NCI-H146 (cell line): ENCODE measurements at places on chromosomes 12 and 14.
A peak's percentile ranks its signal among the peaks of the same experiment; 100 is the strongest.

DNA sequence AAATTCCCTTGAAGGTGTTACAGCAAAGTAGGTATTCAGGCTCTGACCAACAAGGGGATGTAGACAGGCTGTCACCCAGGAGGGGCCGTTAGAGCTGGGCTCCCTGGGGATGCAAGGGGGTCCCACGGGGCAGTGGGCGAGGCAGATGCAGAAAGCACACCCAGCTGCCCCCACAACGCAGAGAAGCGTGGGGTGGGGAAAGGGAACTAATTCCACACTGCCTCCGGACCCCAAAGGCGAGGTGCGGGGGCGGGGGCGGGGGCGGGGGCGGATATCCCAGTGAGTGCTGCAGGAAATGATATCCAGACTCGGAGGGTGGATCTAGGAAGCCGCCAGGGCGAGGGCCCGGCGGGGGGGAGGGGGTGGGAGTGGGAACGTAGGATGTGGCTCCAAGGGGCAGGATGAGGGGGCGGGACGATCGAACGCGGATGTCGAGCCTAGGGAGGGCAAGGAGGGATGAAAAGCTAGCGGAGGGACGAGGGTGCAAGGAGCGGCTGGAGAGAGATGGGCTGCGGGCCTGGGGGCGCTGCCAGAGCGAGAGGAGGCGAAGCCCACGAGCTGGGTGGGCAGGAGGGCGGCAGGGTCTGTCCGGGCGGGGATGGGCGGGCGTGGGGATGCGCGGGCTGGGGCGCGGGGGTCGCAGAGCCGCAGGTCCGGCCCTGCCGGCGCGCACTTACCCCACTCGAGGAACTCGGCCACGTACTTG is 874 bp downstream of the CDC42BPB start:
- DNase-seq, result peak; percentile 85

- no peak for DNase-seq
Measured at GRCh38 chr14:50726372-50727107, 58.4 kb upstream of the SAV1 start.

- DNase-seq, result no peak
Measured at GRCh38 chr12:25254271-25254880, 3.6 kb upstream of the KRAS start.

DNA sequence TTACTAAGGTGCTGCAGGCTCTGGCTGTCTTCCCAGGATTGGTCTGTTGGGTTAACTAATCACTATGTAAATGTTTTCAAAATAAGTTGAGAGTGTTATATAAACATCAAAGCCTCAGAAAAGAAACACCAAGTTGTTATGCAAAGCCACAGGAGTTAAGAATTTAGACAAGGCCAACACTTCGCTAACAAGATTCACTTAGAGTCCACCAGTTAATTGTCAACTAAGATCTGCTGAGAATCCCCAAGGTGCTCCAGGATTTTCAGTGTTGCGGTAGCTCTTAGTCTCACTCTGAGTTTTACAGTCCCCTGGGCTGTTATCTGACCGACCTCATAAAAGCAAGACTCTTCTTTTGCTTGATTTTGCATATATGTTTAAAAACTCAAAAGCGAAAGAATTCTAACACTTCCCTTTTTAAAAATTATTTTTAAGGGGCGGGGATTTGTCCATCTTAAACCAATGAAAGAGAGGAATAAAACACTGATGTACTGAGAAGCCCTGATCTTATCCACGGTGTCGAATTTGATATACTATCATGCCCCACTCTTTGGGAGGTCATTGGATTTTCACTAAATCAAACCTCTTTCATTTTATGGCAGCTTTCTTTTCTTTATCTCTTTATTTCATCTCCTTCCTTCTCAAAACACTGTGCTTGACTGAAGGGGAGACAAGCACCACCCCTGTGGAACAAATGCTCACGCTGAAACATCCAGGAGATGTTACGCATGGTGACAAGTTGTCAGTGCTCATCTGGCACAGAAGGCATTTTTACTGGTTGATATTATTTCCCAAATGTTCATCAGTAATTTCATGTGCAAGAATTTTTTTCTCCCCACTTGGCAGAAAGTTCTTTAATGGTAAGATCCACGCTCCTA is 7.0 kb downstream of the NIN start:
- DNase-seq, result no peak

DNA sequence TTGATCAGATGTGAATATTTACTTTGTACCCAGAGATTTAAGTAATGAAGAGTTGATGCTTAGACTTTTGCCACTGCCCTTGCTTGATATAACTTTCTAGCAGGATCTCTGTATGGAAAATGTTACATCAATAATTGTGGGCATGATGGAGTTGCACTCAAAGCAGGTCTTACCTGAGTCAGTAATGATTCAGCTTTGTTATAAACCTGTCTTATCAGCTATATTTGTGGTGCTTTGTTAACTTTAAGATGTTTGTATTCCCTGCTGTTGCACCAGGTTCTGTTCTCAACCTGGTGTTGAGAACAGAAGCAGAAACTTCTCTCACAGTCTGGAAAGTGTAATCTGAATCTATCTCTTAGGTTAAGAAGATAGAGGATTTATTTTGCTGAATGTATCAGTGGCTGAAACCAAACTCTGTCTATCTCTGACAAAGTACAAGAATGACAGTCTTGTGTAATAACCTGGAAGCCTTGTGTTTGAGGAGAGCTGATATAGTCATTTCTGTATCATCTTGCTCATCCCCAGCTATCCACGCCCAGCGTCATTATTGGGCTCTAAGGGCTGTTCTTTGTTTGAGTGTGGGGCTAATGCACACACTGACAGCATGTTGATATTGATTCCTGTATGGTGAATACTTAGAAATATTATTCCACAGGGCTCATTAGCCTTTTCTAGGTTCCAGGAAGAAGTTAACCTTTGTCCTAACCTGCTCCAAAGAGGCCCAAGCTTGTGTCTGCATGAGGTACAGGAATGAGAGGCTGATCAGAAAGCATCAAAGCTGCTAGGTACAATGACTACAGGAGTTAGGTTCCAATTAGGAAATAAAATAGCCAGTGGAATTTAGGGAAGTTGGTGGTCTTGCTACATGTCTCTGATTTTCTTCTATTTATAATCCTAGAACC is 3.6 kb downstream of the AKAP6 start:
- DNase-seq, result peak; percentile 47

DNA sequence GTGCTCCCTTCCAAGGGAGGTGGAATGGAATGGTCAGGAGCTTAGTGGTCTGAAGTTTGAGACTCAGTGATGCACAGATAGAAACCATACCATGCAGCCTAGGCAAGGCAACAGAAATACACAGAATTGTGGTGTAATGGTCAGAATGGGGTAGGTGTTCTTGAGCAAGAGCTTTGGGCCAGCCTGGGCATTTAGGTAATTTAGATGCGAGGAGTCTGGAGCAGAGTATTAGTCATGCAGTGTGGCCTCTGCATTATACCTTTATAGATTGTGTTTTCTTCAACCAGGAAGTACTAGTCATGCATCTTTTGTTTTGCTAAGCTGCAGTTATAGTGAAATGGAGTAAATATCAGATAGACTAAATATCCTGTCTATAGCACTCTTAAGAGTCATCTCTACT is 118.3 kb downstream of the DAAM1 start:
- DNase-seq, result no peak

DNA sequence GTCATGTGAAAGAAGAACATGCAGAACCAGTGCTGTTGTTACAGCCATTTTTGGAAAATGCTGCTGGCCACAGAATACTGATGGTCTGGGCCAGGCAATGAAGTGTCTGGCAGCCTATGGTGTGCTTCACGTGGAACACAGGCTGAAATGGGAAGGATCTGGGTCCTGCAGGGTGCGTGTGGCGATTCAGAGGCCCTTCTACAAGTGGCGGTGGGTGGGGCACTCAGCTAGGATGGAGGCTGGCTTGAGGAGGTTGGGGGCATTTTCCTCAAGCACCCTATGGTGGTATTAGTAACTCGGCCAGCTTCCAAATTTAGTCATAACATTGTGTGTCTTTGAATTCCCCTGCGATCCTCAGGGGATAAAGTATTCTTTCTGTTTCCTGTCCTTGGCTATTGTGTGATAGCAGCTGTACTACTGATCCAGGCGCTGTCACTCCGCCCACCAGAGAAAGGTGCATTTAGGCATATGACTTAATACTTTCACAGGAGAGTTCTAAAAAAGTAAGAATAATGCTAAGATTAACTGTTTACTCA is 9.2 kb upstream of the RAD52 start:
- peak; percentile 7 for DNase-seq

DNA sequence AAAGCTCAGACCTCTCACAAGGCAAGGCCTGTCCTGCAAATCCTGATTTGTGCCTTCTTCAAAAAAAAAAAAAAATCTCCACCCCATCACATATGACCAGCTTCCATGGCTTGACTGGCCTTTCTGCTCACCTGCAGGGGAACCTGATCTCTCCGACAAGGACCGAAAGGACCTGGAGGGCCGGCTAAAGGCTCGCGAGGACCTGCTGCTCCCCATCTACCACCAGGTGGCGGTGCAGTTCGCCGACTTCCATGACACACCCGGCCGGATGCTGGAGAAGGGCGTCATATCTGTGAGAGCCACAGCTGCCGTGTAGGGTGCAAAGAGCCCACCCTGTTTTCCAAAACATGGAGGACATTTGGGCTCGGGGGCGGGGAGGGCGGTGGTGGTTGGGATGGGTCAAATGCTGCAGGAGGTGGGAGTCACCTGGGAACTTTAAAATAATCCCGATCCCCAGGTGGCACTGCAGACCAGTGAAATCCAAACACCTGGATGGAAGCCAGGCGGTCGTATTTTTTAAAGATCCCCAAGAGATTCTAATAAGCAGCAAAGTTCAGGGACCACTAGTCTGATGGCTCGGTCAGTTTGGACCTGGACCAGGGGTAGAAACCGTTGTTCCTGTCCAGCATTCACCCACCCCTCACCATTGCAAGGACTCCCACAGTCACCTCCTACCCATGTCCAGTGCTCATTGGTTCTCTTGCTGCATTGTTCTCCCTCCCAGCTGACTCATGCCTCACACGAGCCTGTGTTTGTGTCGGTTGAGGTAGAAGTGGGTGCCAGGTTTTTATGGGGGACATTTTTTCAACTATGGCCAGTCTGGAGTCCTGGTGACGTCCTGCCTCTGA is 44.8 kb downstream of the FOXN4 start:
- peak; percentile 86 for DNase-seq

GRCh38 chr14:73457924-73458182 is 493 bp downstream of the NUMB start:
- no peak for DNase-seq

DNA sequence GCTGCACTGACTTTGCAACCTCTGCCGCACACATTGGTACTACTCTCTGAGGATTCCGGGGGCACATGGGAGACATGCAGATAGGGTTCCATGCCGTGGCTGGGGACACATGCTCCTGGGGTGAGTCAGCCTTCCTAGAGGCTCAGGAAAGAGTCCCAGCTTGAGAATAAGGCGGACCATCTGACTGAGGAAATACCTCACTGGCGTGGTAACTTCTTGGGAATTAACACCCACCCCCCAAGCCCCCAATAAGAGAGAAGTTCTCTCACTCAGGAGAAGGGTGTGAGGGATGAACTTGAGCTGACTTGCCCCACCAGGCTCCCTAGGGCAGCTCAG is 23.2 kb downstream of the PLXNC1 start:
- no peak for DNase-seq

DNA sequence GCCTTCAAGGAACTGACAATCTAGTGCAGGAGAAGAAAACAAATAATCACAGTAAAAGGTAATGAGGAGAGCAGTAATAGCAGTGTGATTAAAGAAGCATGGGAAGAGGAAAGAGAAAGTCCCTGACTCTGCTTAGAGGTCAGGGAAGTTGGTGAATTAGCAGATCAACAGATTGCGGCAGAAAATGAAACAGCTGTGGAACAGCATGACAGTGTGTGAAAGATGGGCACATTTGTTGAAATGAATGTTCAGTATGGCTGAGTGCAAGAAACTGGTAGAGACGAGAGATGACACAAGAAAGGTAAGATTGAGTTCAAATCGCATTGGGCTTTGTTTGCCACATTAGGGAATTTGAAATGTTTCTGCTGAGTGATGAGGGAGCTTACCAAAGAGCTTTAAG is 63.7 kb upstream of the RASSF8 start:
- no peak for DNase-seq

DNA sequence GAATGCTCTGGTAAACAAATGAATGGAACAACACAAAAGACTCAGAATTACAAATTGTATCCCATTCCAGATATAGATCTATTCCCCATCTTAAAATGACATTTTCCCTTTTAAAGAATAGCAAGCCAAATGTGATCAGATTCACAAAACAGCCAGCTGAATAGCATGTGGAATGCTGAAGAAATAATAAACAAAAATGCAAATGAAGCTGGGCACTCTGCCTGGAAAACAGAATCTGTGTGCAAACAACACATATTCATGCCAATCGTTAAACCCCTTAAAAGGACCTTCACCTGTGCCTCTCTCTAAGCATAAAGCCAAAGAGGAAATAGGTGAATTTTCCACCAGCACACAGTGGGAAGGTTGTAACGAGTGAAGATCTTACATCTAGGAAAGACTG is 67.9 kb upstream of the PDZRN4 start:
- no peak for DNase-seq
